ENCODE measurements at places on chromosomes 2 and 18. TPM values are rescaled to one million over a fixed set of nuclear protein-coding genes. Genes with fewer than 3 reads are reported as not detected.
A peak's percentile ranks its signal among the peaks of the same experiment; 100 is the strongest.

GRCh38 chr2:183253441-183254130 lies 129.3 kb downstream of the NUP35 start:
- DNase-seq = no peak

- no peak for DNase-seq
Observed at GRCh38 chr2:64326578-64327050, 127.3 kb upstream of the LGALSL start.

DNA sequence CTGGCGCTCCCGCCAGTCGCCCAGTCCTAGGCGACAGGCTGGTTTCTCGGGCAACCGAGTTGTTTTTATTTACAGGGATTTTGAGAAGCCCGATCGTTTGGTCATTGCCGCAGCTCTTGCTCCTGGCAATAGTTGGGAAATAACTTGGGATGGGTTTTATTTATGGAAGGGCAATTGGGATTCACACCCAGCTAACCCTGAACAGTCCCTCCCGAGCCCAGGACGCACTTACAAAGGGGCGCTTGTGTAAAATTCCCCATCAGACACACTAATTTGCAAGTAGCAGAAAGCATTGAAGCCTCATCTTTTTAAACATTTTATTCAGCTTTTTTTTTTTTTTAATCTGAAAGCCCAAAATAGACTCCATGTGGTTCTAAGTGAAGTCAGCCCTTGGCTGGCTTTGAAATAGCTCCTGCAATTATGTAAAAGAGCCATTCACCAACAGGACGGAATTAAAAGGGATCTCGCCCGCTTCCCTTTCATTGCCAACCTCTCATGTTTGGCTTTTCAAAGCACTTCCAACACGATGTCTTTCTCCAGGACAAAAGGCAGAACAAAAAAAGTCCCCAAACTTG lies 3.6 kb upstream of the GBX2 start:
- DNase-seq = peak; percentile 24

GRCh38 chr2:50763776-50764175 lies 268.2 kb downstream of the NRXN1 start:
- DNase-seq = no peak

DNA sequence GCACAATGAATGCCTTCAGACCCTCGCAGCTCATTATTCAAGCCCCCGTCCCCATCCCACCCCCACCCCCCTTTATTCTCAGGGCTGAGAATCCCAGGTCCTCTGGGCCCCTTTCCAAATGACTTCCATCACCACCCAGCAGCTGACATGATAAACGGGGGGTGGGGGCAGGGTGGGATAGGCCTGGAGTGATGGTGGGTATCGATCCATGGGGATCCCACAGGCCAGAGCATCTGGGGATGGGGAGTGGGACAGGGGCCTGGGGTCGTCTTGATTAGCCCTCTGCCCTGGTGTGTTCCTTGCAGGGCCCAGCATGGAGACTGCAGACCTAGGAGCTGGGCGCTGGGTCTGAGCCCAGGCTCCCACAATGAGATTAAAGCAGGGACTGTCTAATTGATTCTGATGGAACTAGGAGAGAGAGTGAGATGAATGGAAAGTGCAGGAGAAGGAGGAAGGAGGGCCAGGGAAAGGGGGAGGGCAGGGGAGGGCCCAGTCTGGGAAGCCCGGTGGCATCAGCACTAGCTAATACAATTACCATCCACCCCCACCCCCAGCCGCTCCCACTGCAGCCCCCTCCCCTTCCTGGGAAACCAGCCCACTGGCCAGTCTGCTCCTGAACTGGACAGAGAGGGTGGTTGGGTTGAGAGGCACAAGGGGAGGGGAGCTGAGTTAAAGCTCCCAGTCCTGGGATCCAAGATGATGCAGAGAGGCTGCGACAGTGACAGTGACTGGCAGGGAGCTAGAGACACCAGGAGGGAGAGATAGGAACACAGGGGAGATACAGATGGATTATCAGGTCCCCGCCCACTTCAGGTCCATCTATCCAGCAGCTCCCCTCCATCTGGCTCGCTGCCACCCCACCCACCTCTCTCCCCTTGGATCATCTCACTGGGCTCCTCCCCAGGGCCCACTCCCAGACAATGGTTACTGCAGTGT lies 13.1 kb upstream of the TNS1 start:
- no peak for DNase-seq

PLB1 gene
- 2.0 TPM for total RNA-seq

DNA sequence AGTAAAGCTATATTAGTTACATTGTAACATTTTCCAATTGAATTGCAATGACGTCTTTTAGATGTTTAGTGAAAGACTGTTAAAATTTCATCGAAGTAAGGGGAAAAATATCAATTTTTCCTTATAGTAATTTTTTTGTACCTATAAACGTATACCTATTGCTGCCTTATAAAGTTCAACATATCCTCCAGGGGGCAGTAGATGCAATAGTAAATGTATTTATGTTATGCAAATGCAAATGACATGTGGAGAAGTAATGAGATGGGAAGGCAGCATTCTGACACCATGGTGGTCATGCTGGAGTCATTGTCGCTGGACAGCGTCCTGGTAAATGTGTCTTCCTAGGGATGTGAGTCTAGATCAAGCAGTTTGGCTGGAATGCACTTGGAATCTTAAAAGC lies 38.7 kb downstream of the MSTN start:
- no peak for DNase-seq

DNA sequence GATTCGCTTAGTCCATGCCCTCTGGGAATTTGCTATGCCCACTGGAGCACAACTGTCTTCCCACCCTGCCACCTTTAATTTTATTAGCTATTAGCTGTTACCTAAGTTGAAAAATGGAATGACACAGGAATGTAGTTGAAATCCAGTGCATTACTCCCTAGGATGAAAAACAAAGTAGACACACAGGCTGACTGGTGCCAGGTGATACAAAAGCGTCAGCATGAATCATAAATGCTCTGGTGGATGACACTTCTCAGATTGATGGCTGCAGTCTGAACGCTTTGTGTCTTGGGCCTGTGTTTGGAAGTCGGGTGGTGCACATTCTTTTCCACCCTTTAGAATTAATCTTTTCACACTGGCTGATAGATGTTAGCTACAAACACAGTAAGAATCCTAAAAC lies 802.0 kb downstream of the DCC start:
- no peak for DNase-seq

- no peak for DNase-seq
Observed at GRCh38 chr2:179805001-179805400, 56.4 kb downstream of the ZNF385B start.

DNA sequence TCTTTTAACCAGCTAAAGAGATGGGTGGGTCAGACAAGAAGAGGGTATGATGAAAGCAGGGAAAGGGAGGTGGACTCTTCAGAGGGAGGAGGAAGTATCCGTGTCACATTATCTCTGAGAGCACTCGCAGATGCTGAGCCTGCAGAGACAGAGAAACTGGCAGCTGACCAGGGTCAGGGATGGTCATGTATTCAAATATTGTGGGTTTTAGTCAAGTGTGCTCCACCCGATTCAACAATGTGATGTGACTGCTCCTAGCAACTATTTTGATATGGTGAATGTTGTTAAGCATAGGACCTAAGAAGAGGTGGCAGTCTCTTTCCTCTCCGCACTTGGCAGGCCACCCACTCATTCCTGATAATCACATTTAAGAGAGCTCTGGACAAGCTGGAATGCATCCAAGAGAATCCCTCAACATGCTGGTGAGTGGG lies 1.3 kb upstream of the CLIP4 start:
- no peak for DNase-seq

GRCh38 chr2:85613717-85614515 lies 2.0 kb upstream of the C2orf68 start:
- DNase-seq = no peak

GRCh38 chr2:85826990-85827878 lies 61.6 kb downstream of the ST3GAL5 start:
- DNase-seq = peak; percentile 79

- no peak for DNase-seq
Observed at GRCh38 chr18:68604256-68604655, 110.7 kb downstream of the TMX3 start.

DNA sequence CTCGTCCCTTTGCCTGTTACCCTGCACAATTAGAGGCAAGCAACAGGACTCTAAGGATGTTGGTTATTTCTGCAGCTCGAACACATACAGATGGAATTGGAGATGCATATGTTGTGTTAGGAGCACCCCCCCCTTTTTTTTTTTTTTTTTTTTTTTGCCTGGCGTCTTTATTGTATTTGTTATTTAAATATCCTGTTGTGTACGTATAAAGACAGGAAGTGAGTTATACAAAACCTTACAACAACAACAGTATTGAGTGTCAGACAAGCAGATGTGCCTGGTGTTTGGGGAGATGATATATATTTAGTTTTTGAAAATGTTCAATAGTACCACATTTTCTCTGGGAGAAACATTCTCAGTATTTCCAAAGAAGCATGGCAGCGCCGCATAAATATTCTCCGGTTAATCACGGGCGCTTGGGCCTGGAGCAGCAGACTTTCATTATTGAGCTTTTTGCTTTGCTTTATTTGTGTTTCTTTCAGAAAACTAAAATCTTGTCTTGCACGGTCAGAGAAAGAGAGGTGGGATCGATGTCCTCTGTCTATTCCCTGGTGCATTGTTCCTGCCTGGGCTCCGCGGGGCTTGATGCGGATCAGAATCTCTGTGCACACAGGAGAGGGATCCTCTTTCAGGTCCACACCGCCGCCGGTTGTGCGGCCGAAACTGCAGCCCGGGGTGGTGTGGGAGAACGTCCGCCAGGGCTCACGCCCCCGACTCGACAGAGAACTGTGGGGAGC lies 23.2 kb upstream of the ZNF516 start:
- DNase-seq = peak; percentile 84

DNA sequence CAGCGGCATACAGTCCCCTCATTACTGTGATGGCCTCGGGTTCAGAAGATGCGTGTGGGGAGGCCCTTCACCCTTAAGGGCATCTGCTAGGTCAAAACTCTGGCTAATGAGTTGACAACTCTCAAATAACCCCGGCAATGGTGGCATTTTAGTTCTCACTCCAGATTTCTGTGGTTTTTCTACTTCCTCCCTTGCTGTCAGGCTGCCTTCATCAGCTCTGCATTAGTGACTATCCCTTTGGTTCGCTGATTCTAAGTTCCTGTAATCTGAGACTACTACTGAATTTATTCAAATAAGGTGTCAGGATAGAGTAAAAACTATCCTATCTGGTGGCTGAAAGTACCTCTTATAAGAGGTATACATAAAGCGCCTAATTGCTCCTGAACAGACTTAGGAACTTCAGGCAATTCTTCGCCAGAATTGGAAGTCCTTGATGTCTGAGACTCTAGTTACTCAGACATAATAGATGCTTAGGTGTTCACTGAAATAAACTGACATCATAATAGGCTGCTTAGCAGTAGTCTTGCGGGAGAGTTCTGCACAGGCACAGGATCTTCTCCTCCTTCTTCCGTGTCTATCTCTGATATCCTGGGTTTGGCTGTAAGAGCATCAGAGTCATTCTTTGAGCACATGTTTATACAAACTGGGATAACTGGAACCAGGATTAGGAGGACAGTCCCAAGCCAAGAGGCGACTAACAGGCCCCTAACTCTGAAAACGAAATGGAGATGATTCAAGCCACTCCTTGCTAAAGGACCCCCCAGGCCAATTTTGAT lies 194.5 kb downstream of the DNER start:
- DNase-seq = no peak

KLHL29 gene
- total RNA-seq = 1.6 TPM

MEMO1 gene
- total RNA-seq = 70.7 TPM

HOXD13 gene
- total RNA-seq = not detected

DNA sequence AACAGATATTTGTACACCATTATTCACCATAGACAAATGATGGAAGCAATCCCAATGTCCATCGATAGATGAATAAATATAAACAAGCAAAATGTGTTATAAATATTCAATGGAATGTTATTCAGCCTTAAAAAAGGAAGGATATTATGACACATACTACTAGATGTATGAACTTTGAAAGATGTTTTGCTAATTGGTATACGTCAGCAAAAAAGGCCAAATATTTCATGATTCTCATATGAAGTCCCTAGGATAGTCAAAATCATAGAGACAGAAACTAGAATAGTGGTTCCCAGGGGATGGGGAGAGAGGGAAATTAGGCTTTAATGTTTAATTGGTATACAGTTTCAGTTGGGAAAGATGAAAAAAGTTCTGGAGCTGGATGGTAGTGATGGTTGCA lies 85.2 kb downstream of the FSIP2 start:
- no peak for DNase-seq

Measured in cardiac septum (tissue), 1 donor.